AG09309 (cell line): ENCODE measurements at places on chromosomes 1 and 21.

- no peak for DNase-seq
Observed at GRCh38 chr1:235854347-235854746, 12.4 kb downstream of the LYST start.

DNA sequence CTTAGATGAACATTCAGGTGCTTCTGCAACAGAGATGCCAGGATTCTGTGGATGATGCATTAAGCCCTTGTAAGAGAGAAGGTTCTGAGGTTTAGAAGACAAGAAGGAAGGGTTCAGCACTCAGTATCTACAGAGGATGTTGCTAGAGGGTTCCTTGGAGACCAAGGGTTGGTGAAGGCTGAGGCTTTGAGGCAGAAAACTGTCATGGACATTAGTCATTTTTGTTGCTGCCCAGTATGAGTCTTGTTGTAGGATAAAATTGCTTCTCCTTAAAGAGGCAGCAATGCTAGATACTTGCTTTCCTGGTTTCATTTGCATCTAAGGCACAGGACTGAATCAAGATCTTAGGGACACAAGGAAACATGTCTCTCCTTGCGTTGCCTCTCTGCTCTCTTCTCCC is 319.4 kb upstream of the NFIA start:
- no peak for DNase-seq

DNA sequence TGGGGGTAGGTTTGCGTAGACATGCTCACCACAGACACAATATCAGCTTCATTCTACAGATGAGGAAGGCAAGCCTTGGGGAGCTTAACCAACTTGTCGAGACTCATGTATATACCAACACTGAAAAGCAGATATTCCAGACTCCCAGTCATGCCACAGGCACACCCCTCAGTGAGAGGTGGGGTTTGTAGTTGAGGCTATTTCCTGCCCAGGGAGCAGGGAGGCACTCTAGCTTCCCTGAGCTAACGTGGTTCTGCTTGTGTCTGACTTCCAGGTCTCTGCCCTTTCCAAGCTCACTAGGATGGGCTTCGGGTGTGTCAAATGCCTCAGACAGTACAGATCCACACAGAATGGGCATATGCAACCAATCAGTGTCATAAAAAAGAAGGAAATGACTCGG is 122.3 kb upstream of the RUNX1 start:
- DNase-seq: no peak

GRCh38 chr1:39528082-39528481 is 36.6 kb downstream of the BMP8A start:
- DNase-seq: no peak

DNA sequence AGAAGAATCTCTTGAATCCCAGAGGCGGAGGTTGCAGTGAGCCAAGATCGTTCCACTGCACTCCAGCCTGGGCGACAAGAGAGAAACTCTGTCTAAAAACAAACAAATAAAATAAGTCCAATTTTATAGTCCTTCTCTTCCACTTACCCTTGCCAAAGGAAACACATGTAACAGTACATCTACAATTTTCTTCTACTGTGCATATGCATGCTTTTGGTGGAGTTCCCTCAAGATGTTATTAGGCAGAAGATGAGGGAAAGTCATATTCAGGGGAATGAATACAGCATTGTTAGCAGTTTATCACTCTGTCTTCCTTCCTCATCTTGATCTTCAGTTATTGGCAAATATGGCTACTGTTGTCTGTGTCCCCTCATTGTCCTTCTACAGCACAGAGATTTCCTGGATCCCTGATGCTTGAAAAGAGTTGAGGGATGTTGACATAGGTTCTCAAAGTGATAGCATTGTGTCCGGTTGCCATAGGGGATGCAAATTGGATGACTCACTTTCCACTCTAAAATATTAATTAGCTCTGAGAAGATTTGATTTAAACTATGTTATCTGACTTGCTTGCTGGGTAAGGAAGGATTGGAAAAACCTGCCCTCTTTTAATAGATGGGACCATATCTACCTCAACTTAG is 1173.6 kb downstream of the KCNT2 start:
- no peak for DNase-seq

GRCh38 chr1:87093286-87093685 is 178.9 kb downstream of the HS2ST1 start:
- DNase-seq: no peak

GRCh38 chr1:60864722-60865121 is 217.6 kb upstream of the NFIA start:
- no peak for DNase-seq

- no peak for DNase-seq
Observed at GRCh38 chr1:67771749-67772148, 61.5 kb downstream of the GNG12 start.
